Testis (tissue), 5 donors: ENCODE measurements at places on chromosomes 5 and 9.

DNA sequence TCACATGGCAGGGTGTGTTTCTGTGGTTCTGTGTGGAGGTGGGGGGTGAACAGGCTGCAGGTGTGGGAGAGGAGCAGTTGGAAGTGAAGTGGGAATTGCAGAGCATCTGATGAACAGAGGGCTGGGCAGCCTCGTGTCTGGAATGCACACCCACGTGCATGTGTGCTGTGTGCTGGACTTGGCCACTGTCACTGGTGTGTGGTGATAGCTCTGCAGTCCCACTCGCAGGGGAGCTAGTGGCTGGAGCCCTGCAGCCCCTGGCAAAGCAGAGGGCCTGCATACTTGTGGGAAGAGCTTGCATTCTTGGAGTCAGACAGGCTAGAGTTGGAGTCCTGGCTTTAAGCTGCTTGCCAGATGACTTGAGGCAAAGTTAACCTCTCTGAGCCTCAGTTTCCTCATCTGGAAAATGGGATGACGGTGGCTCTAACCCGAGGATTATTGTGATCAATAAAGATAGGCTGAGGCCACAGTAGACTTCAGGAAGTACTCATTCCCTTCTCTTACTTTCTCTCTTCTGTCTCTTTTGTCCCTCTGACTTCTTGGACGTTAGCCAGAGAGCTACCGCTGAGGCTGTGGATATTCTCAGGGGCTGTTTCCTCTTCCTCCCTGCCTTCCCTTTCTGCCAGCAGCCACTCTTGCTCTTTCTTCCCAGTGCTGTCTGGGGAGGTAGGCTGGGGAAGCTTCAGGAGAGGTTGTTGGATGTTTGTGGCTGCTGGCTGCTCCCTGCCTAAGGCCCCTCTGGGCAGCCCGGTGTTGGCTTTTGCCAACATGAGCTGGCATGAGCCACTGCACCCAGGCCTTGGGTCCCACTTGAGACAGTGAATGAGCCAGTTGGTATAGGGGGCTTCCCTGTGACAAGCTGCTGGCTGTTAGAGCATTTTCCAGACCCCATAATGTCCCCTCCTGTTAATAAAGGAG, 18.3 kb downstream of the PSAT1 start:
- no peaks in the 10 kb centered on the region for H3K4me1 ChIP-seq
- no peak overlapping the region for H3K4me3 ChIP-seq
- no peaks in the 10 kb centered on the region for H3K27me3 ChIP-seq
- H3K27ac ChIP-seq: no peak overlapping the region
- DNase-seq: no peak

DNA sequence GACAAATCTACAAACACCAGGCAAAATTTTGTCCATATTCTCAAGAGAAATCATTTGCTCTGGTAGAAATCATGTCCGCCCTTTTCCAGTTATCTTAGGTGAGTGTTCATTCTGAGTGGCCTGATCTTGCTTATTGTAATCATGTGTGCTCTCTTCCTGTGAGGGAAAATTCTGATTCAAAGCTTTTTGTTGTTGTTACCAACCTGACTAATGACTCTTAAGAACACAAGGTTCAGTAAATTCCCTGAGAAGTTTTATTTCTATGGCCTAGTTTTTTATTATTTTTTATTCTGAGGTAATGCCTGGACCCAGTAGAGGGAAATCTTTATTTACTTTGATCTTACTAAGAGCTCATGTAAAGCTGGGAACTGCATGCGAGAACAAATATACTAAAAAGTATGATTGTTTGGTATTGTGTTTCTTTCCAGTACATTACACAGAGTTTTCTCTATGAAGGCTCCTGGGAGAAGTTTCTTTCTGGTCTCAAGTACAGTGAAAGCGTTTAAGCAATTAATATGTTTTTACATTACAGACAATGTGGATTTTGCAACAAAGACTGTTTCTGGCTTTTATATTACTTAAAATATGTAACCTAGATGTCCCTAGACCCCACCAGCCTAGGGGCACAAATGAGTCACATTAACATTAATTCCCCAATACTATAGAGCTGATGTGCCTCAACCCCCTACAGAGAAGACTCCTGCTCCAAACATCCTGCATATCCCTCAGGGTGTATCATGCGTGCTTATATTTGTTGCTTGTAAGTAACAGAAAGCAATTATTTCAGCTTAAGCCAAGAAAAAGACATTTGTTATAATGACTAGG, 138.1 kb downstream of the TMEM167A start:
- H3K27ac ChIP-seq: no peak overlapping the region
- no peak overlapping the region for H3K4me3 ChIP-seq
- no peaks in the 10 kb centered on the region for H3K27me3 ChIP-seq
- DNase-seq: no peak
- H3K4me1 ChIP-seq: no peaks in the 10 kb centered on the region

- peak; percentile 62 for DNase-seq
- no peak overlapping the region for H3K27ac ChIP-seq
- H3K4me1 ChIP-seq: no peaks in the 10 kb centered on the region
- no peaks in the 10 kb centered on the region for H3K36me3 ChIP-seq
- H3K4me3 ChIP-seq: no peak overlapping the region
- no peaks in the 10 kb centered on the region for H3K27me3 ChIP-seq
Observed at GRCh38 chr5:138282920-138283742, 8.7 kb upstream of the GFRA3 start.

DNA sequence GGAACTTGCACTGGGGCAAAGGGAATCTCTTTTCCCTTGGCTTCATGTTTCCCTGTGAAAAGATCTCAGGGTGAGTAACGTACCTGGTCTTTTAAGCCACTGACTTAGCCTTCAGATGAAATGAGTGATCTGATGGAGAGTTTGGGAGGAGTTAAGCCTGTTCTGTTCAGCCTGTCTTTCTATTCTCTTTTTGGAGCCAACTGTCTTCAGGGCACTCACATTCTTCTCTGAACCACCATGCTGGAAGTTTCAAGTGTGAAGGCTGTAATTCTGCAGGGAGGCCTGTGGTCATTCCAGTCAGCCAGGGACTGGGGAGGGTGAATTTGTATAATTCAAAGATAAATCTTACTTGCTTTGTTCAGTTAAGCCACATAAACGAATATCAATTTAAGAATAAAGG, 722.2 kb upstream of the SEMA6A start:
- no peaks in the 10 kb centered on the region for H3K36me3 ChIP-seq
- no peaks in the 10 kb centered on the region for H3K27me3 ChIP-seq
- H3K4me1 ChIP-seq: no peaks in the 10 kb centered on the region
- DNase-seq: no peak

DNA sequence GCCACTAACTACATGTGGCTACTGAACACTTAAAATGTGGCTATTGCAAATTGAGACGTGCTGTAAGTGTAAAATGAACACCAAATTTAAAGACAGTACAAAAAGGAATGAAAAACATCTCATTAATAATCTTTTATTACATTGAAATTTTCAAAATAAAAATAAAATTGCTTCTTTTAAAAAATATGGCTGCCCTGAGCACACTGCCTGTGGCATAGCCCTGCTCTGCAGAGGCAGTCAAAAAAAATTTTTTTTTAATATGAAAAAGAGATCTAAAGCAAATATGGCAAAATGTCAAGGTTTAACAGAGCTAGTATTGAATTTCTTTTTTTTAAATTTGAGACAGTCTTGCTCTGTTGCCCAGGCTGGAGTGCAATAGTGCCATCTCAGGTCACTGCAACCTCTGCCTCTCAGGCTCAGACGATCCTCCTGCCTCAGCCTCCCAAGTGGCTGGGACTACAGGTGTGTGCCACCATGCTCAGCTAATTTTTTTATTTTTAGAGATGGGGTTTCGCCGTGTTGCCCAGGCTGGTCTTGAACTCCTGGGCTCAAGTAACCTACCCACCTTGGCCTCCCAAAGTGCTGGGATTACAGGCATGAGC, 25.6 kb downstream of the CARNMT1 start:
- no peak overlapping the region for H3K27ac ChIP-seq

- H3K36me3 ChIP-seq: no peaks in the 10 kb centered on the region
- H3K27me3 ChIP-seq: no peaks in the 10 kb centered on the region
- H3K4me1 ChIP-seq: peaks cover 8% of the 10 kb centered on the region
- H3K27ac ChIP-seq: no peak overlapping the region
Observed at GRCh38 chr5:6638236-6638635, 5.0 kb downstream of the SRD5A1 start.

GRCh38 chr5:58105836-58106235, 354.1 kb downstream of the PLK2 start:
- no peaks in the 10 kb centered on the region for H3K4me1 ChIP-seq
- no peaks in the 10 kb centered on the region for H3K27me3 ChIP-seq
- no peak overlapping the region for H3K27ac ChIP-seq
- H3K4me3 ChIP-seq: no peak overlapping the region

DNA sequence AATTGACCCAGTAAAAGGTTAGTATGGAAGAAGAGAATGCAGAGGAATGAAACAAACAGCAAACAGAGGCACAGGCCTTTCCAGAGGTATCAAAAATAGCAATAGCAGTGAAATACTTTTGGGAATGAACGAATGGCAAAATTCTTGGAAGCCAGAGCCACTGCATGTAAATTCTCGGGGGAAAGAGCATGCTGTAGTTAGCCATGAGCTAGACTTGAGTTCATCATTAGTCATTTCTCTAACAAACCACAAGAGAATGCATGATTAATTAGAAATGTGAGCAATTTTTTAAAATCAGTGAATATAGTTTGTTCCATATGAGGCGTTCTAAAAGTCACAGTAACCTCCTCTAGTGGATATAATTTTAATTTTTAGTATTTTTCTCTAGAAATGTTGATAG, 170.3 kb upstream of the PRR16 start:
- no peak overlapping the region for H3K27ac ChIP-seq
- H3K36me3 ChIP-seq: no peaks in the 10 kb centered on the region
- DNase-seq: no peak
- no peak overlapping the region for H3K4me3 ChIP-seq
- H3K27me3 ChIP-seq: no peaks in the 10 kb centered on the region
- H3K4me1 ChIP-seq: no peaks in the 10 kb centered on the region

- no peaks in the 10 kb centered on the region for H3K36me3 ChIP-seq
- no peak for DNase-seq
- no peaks in the 10 kb centered on the region for H3K4me1 ChIP-seq
- no peak overlapping the region for H3K4me3 ChIP-seq
Observed at GRCh38 chr5:123844873-123845272, 332.9 kb downstream of the CSNK1G3 start.

- no peaks in the 10 kb centered on the region for H3K4me1 ChIP-seq
- H3K27me3 ChIP-seq: no peaks in the 10 kb centered on the region
- DNase-seq: no peak
- H3K36me3 ChIP-seq: no peaks in the 10 kb centered on the region
- H3K27ac ChIP-seq: no peak overlapping the region
Observed at GRCh38 chr9:8845376-8845775, 1045.8 kb upstream of the DMAC1 start.

DNA sequence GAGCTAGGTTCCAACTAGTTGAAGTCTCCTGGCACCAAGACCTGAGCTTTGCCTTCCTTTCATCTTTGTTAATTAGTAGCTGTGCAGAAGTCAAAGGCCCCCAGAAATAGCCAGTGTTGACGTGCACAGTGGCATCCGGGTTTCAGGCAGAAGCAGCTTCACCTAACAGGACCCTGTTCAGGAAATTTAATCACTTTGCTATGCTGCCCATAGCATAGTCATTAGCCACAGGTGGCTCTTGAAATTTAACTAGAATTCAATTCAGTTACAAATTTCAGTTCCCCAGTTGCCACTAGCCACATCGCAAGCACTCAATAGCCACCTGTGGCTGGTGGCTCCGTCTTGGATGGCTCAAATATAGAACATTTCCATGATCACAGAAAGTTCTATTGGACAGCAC, 179.1 kb downstream of the GOLPH3 start:
- no peaks in the 10 kb centered on the region for H3K27me3 ChIP-seq
- no peaks in the 10 kb centered on the region for H3K36me3 ChIP-seq
- no peak overlapping the region for H3K27ac ChIP-seq
- no peak overlapping the region for H3K4me3 ChIP-seq

- no peaks in the 10 kb centered on the region for H3K36me3 ChIP-seq
- no peak for DNase-seq
- no peak overlapping the region for H3K27ac ChIP-seq
- no peak overlapping the region for H3K4me3 ChIP-seq
- no peaks in the 10 kb centered on the region for H3K4me1 ChIP-seq
Observed at GRCh38 chr5:68392617-68393016, 177.1 kb downstream of the PIK3R1 start.
